ENCODE measurements at places on chromosomes 11 and 22.
A peak's percentile ranks its signal among the peaks of the same experiment; 100 is the strongest.

DNA sequence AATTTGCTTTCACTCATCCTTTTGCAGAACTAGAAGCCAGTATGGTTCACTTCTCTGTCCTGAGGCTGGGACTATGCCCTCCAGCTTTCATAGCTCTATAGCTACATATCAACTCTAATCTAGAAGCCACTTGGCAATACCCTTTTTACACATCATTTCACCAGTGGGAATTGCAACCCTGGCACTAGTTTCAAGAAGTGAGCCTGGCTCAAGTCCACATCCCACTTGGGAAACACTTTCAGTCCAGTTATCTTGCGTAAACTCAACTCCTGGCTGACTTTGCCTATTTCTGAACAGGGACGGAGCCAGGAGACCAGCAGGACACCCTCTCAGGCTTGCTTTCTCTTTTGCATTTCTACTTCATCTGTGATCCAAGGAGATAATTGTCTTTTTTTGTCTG, 19.9 kb upstream of the FAT3 start:
- peak; percentile 12 for DNase-seq

GRCh38 chr11:9565822-9566560, 7.5 kb upstream of the WEE1 start:
- peak; percentile 44 for DNase-seq

DNA sequence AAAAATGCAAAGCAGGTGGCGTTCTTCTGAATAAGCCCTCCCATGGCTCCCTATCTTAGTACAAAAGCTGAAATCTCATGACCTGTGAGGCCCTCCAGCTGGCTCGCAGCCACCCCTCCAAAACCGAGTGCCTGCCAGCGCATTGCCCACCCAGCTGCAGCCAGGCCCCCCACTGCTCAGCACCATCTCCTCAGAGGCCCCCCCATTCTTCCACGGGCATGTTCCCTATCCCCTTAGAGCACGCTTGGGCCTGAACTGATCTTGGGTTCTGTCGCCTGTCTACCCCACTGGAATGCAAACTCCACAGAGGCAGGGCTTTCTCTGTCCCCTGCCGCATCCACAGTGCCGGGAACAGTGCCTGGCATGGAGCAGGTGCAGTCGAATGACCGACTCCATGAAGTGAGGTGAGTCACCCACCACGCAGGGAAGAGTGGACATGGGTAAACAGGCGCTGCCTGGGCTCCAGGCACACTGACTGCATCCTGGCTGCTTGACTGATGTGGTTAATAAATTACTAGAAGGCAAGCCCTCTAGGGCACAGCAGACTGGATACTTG, 11.3 kb upstream of the EFCAB6 start:
- DNase-seq = peak; percentile 94

GRCh38 chr22:48068323-48068885, 1306.0 kb downstream of the TBC1D22A start:
- DNase-seq = no peak

DNA sequence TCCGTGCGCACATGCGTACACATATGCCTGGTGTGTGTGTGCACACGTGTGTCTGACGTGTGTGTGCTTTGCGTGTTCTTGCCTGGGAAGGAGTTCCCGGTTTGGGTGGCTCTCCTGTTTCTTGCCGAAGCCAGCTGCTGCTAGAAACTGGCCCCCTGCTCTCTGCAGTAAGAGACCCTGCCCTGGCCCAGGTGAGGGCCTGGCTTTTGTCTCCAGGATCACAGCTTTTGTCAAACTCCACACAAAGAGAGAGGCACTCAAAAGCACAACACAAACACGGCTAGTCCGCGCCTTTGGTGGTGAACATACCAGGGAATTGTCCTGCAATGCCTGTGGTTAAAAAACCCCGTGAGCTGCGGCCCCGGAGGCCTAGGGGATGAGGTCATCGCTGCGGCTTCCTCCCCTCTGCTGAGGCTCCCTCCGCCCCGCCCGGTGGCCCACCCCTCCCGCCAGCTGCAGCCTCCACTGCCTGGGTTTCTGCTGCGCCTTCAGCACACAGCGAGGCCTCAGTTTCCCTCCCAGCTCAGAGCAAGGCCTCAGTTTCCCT, 88.9 kb downstream of the KCNQ1 start:
- DNase-seq = peak; percentile 63

All from pancreas (tissue), 10 donors.